ENCODE measurements at places on chromosomes 5 and 9.

- no peak for DNase-seq
Measured at GRCh38 chr5:154419236-154419635, 26.6 kb upstream of the SAP30L start.

DNA sequence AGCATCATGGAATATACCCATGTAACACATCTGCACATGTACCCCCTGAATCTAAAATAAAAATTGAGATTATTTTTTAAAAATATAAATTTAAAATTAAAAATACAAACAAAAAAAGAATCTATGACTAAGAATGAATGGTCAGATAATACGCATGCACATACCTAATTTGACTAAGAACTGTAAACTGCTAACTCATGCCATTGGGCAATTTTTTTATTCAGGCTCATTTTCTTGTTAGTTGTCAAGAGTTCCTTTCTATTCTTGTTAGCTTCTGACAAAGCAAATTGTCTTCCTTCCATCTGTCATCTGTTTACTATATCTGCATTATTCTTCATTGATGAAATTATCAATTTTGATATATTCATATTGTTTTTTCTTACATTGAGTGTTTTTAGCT lies 69.5 kb upstream of the HAND1 start:
- DNase-seq = no peak

DNA sequence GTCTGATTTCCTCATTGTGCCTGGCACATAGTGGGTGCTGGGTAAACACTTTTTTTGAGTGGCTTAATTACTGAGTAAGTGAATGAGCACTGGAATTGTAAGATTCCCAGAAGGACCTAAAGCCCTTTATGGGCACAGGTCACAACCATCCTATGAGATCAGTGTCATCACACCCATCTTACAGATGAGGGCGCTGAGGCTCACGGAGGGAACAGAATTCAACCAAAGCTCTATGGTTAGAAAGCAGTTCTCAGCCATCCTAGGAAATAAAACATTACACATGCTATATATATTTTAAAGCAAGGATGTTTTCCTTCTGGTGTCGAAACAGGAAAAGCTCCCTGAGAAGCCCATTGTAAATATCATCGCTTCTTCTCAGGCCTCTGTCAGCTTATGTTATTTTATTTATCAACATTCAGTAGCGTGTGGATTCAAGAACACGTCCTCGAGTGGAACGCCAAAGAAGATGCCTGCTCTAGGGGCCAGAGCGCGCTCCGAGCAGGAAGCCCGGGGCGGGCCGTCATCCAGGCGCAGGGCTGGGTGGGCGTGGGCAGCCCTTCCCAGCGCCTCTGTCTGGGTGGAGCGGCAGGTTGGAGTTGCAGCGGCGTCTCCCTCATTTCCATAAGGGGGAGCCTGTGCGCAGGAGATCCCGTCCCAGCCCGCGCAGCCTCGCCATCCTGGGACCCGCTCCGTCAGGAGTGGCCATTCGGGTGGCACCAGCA lies 155.8 kb upstream of the SMIM23 start:
- DNase-seq = peak; percentile 11

DNA sequence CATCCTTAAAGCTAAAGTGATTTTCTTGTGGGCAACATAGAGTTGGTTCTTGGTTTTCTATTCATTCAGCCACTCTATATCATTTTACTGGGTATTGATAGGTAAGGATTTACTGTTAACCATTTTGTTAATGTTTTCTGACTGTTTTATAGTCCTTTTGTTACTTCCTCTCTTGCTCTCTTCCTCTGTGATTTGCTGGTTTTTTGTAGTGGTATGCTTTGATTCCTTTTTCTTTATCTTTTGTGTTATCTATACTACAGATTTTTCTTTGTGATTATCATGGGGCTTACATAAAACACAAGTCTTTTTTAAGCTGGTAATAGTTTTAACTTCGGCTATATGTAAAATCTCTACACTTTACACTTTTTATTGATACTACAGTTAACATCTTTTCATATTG lies 43.3 kb downstream of the CREBRF start:
- no peak for DNase-seq

DNA sequence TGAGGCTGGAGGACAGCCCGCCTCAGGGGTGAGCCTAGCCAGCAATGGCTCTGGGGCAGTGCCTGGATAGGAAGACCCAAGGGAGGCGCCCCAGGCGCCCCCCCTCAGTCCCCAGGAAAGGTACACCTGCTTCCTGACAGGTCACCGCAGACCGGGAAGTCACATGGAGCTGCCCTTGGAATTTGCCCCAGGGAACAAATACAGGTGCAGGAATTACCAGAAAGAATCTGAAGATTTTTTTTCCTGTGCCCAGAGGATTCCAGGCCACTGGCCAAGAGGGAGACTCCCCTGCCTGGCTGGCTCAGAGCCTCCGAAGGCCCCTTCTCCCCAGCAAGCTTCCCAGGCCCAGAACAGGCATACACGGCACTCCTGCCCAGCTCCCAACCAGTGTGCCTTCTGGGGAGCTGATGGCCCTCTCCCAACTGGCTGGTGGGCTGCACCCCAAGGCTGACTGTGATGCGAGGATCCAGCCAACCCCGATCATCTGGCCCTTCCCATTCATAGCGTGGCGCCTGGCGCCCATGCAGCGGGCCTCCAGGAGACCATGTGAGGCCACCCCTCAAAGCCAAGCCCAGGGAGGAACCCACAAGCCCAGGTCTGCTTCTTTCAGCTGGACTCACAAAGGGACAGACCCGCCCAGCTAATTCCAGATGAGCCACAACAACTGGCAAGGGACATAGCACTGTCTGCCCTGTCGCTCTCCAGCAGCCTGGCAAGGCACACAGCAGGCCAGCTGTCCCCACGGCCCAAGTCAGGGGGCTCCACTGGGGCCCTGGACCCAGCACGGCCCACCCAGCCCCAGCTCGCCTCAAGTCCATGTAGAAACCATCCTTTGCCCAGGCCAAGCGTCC lies 2.3 kb downstream of the TPRN start:
- no peak for DNase-seq

DNA sequence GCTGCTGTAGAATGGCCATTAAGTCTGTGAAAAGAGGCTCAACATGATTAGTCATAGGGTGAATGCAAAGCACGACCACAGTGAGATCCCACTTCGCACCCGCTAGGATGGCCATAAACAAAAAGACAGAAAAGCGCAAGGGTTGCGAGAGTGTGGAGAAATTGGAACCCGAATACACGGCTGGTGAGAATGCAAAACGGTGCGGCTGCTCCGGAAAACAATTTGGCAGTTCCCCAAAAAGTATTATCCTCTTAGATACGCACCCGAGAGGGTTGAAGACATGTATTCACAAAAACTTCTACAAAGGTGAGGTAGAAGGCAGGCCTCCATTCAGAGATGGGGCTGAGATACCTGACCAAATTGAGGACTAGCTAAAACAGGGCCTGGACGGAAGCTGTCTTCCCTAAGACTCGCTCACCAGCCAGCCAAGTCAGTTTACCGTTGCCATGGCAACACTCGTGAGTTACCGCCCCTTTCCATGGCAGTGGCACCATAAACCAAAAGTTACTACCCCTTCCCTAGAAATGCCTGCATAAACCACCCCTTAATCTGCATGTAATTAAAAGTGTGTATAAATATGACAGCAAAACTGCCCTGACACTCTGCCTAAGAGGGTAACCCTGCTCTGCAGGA lies 726 bp upstream of the PSMB7 start:
- DNase-seq = no peak

- DNase-seq = no peak
Measured at GRCh38 chr5:111954516-111955395, 197.8 kb upstream of the NREP start.

DNA sequence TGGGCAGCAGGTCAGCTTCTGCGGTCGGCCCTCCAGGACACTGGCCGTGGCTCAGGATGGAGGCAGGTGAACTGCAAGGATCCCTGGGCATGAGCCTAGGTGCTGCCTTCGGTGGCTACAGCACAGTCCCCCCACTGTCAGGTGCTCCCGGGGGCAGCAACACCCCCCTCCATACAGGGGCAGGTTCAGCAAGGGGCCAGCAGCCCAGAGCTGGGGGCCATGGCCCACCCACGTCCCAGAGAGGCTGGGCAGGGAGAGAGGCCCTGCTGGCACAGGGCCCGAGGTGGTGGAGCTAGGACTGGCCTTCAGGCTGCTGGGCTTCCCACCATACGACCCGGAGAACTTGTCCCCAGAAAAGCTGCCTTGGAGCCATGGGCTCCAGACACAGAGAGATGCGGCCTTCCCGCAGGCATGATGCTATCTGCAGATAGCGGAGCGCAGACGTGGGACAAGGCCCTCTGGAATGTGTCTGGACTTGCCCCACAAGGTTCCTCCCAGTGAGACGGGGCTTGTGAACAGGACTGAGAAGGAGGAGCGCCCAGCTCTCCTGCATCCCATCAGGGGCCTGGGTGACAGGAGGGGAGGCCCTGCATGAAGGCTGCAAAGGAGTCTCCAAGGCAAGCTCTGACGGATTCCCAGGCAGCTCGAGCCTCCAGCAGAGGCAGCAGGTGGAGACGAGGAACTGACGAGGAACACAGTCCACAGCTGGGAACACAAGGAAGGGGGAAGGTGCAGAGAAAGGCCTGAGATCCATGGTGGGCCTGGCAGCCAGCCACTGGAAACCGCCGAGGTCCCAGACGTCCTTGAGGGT lies 111.1 kb downstream of the VAV2 start:
- DNase-seq = no peak

DNA sequence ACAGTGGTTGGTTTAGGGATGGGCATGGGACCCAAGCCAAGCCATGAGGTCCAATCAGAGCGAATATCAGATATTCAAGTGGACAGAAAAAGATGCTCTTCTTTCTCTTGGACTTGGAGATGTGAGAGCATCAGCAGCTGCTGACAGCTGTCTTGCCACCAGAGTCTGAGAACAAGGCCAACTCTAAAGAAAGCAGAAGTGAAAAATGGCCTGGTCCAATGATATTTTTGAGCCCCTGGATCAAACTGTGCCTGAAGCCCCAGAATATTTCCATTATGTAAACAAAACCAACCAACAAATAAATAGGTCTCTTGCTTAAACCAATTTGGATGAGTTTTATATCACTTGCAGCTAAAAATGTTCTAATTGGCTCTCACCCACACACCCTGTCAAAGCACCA lies 30.7 kb upstream of the JADE2 start:
- DNase-seq = no peak

DNA sequence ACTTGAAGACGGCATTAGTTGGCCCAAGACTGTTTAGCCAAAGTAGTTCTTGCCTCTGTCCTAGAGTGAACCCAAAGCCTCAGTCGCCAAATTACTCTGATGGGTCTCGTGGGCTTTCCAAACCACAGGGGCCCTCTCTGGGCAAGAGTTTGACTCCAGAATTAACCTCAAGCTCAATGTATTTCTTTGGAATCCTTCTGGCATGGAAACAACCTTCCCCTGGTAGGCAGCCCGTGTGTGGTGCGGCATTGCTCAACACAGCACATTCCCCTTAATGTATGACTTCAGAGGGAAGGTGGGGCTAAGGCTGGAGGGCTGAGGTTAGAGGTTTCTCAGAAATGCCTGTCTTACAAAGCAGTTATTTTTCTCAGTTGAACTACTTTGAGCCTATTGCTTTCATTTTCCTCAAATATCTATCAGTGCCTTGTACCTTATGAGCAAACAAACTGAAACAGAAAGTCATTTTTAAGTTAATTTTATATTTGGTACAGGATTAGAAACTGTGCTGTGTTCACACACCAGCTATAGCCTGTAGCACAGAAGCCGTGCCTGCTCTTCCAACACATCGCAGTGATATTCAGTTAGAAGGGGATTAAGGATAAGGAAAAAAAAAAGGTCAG lies 123.9 kb upstream of the HAPLN1 start:
- peak; percentile 23 for DNase-seq

DNA sequence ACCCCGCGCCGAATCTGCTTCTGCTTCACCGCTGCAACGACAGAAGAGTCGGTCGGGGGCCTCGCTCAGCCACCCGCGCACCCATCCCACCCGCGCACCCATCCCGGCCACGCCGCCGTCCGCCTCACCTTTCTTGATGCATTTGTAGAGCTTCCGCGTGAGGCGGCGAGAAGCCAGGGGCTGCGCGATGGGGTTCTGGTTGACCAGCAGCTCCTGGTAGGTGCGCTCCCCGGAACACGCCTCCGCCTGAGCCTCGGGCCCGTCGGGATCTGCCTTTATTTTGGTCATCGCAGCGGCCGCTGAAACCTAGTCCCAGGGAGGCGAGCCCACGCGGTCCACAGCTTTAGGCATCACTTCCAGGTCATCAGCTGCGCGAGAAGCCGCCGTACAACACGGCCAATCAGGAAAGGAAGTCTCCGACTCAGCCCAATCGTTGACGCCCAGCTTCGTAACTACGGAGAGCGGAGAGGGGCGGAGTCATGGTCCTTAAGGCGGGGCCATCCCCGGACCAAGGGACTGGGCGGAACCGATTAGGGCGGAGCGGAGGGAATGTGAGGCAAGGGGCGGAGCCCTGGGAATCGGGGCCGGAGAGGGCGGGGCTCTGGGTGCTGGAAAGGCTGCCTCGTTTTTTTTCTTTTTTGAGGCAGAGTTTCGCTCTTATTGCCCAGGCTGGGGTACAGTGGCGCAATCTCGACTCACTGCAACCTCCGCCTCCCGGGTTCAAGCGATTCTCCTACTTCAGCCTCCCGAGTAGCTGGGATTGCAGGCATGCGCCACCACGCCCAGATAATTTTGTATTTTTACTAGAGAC lies at the start of gene NHP2:
NHP2 (minus strand) TSS at position 356 of the 811 bp plus-strand sequence; CDS start at position 288, 68 bp downstream.
- DNase-seq = peak; percentile 98

DNA sequence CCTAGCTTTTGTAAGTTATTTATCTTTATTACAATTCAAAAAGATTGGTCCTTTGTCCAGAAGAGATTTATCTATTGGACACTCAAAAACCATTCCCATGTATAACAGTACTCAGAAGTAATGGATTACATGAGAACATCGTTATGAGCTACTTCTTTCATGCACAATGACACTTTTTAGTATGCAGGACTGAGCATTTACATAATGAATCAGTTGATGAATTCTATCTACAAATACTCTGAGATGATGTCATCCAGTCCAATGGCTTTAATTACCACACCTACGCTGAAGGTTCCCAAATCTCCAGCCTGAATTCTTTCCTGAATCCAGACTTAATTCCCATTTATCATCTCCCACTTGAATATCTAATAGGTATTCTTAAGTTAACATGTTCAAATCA lies 75.3 kb downstream of the PTBP3 start:
- no peak for DNase-seq

GRCh38 chr5:141272906-141273305 lies 27.7 kb downstream of the PCDHB15 start:
- DNase-seq = no peak

- DNase-seq = peak; percentile 23
Measured at GRCh38 chr5:173395257-173395932, 67.2 kb upstream of the STC2 start.

GRCh38 chr5:65185468-65185867 lies 296.3 kb downstream of the ADAMTS6 start:
- no peak for DNase-seq
